Memory B cell (primary cell): ENCODE measurements at places on chromosomes 1 and 21.

- DNase-seq: no peak
Observed at GRCh38 chr1:180327089-180327488, 97.0 kb downstream of the LHX4 start.

DNA sequence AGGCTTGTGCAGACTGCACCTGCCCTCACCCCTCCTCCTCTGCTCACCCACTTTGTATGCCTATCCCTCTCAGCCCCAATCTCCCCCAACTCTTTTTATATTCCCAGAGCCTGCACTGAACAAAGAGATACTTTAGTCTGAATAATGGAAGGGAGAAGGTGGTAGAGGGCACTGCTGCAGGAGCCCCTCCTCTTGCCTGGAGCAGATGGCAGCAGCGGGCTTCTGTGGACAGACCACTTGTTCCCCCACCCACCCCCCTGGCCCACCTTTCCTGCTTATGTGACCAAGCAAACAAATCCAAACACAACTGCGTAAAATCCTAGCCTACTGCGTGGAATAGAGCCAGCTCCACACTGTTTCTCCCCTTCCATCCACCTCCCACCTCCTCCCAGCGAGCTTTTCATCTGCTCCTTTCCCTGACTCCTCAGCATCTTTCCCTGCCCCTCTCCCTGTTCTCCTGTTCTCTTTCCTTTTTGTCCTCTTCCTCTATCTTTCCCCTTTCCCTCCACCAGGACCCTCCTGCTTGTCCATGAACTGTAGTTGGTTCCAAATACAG, 27.5 kb downstream of the RGS8 start:
- DNase-seq: no peak

- no peak for DNase-seq
Observed at GRCh38 chr1:117058810-117059209, 1.3 kb upstream of the TTF2 start.

GRCh38 chr1:161007369-161007768, 13.6 kb downstream of the F11R start:
- no peak for DNase-seq

DNA sequence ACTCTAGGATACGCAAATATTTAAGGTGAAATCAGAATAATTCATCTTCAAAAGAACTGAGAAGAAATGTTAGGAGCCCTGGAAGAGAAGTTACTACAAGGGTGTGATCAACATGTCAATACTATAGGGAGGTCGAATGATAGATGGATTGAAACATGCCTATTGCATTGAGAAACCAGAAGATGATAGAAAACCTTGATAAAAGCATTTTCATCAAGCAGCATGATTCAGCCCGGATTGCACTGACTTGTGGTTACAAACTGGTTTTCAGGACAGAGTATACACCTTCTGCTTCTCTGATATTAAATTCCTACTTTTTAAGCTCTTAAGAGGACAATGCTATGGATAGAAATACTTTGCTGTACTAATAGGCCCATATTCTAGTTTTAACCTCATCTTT, 164.2 kb downstream of the FMN2 start:
- DNase-seq: no peak

DNA sequence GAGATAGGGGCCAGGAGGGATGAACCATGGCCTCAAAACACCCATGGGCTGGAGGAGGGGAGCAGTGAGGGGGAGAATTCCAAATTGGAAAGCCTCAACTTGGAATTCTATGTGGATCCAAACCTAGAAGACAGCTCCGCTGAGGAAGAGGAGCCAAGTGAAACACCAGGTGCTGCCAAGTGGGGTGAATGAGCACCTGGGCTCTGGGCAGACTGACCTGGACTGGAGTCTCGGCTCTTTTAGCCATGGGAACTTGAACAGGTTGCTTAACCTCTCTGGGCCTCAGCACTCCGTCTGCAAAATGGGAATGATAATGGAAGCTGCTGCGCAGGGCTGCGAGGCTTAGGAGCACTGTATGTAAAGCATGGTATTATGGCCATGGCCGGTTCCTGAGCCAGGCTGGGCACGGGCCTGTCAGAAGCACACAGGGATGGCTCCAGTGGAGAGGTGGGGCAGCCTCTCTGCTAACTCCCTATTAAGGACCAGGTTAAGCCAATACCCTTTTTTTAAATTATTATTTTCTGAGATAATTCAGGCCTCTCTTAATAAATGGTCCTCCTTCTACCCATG, 81.5 kb downstream of the SYT2 start:
- DNase-seq: no peak

DNA sequence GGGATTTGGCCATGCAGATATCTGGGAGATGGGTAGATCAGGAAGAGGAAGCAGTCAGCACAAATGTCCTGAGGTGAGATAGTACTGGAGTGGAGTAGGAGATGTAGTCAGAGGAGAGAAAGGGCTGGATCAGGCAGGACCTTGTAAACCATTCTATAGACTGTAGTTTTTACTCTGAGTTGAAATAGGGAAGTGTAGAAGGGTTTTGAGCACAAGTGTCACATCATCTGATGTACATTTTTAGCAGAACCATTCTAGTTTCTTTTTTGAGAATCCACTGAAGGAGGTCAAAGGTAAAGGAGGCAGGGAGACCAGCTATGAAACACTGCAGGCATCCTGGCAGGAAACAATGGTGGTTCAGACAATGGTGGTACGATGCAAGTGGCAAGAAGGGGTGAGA, 194.6 kb upstream of the RRP15 start:
- DNase-seq: no peak

GRCh38 chr1:227845147-227845458, 29.6 kb downstream of the PRSS38 start:
- DNase-seq: no peak

DNA sequence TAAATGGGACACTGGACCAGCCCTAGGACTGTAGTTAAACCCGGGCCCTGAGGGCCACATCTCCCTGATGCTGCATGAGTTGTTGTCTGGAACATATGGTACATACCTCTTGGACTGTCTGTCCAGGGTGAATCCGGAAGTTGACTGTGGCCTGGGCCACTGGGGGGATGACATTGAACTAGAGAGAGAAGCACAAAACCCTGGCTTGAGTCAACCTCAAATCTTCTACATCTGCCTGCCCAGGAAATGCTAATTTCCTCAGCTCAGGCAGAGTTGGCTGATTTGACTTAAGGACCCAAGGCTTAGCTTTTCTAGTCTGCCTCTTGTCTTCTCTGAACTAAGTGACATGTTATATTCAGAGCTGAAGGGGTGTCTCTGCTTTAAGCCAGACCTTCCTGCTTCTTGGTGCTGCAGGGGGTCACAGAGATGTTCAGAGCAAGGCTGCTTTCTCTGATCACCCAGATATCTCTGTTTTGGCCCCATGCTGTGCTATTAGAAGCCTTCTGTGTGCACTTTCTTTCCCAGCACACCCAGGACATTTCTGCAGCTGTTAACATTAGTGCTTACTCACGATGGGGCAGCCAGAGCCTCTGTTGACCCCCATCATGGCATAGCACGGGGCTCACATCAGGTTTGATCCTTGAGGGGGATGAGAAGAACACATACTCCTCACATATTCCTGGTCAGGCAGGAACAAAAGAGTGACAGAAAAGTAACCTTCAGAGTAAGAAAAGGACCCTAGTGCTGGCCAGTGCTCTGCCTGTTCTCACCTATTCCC, 9.6 kb downstream of the PM20D1 start:
- no peak for DNase-seq

GRCh38 chr1:34884961-34885360, 25.4 kb upstream of the SMIM12 start:
- DNase-seq: no peak

DNA sequence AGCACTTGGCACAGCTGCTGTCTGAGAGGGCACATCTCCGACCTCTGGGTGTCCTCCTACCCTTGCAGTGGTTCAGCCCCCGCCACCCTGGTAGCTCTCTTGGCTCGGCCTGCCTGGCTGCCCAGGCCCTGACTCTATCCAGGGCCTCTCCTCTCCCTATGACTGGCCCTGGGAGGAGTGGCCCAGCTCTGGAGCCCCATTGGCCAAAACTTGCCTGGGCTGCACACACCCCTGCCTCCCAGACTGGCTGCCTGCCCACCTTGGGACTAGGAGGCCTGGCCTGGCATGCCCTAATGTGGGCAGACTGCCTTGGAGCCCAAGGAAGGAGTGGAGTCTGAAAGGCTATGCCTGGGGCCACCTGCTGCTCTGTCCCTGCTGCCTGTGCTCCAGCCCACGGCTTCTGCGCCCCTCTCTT, 33.6 kb downstream of the ACOT11 start:
- no peak for DNase-seq

GRCh38 chr1:27561124-27561899, 42.6 kb downstream of the AHDC1 start:
- no peak for DNase-seq

DNA sequence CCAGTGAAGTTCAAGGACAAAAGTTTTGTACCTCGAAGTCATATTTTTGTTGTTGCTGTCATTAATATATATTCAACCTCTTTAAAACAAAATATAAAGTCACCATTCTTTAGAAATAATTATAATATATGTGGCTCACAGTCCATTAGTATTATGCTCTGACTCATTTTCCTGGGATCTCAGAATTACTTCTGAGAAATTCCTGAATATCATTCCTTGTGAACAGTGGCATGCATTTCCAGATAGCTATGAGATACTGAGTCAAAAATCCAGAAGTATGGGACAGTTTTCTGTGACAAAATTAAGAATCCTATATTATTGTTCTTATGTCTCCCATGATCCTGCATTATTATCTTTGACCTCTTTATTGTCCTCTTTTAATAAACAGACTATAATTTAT, 13.8 kb upstream of the RGS21 start:
- DNase-seq: no peak

DNA sequence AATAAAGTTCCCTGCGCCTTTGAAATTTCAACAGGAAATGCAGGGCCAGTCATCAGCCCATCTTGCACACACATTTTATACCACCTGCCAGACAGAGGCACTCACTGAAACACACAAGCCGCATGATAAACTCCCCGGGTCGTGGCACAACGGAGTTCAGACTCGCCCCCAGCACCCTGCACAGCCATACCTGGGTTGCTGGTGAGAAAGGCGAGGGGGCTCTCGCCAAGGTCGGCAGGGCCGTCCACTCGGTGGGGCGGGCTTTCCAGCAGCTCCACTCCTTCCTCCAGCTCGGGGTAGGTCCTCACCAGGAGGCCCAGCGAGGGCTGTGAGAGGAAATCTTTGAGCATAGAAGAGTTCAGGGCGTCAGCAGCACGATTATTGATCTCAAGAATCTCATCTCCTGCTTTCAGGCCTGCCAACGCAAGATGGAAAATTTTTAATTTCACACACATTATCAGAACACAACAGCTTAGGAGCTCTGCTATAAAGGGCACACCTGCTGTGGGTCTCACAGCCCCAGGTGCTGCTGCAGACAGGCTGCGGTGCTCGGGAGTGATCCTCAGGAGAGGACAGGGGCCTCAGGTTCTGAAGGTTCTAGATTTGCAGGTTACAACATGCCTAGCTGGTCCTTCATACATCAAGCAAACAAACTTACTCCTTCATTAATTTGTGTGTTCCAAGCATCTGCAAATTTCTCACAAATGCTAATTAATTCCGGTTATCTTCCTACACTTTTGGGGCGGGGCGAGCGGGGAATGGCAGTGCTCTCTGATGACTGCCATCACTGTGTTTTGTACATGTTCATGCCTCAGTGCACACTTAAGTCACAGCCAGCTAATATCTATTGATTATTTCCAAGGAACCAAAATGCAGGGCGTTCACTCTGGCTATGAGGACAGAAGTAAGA, 144.2 kb upstream of the KRTAP19-8 start:
- DNase-seq: no peak

DNA sequence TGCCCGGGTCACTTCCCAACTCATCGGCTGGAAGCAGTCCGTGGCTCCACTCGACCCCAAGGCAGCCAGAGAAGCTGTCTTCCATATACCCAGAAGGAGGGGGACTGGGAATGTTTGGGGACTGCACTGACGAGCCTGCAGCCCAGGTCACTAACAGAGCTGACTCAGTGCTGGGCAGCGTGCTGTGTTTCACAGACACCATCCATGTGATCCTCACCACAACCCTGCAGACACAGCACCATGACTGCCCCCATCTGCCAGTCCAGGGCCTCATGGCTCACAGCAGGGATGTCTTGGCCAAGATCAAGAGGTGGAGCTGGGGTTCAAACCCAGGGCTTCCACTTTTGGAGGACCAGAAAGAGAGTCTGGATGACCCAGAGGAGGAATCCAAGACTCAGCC, 67.9 kb downstream of the KLHDC7A start:
- no peak for DNase-seq

- peak; percentile 38 for DNase-seq
Observed at GRCh38 chr1:110337704-110338308, 1.4 kb upstream of the RBM15 start.

DNA sequence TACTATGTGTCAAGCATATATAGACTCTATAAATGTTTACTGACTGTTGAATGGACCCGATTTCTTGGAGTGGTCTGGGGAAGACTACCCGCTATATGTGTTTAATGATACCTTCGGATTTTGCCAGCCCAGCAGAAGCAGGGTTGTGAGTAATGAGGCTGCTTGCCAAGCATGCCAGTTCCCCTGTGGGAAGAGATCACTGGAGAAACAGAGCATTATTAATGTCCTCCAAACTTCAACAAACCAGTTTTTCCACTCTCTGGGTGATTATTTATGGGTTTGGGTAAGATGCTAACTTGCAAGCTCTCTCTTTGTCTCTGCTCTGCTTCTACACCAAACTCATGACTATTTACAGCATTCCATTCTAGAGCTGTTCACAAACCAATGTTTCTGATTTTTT, 25.1 kb upstream of the PHGDH start:
- DNase-seq: no peak

GRCh38 chr21:27060190-27060589, 93.3 kb upstream of the ADAMTS5 start:
- no peak for DNase-seq

DNA sequence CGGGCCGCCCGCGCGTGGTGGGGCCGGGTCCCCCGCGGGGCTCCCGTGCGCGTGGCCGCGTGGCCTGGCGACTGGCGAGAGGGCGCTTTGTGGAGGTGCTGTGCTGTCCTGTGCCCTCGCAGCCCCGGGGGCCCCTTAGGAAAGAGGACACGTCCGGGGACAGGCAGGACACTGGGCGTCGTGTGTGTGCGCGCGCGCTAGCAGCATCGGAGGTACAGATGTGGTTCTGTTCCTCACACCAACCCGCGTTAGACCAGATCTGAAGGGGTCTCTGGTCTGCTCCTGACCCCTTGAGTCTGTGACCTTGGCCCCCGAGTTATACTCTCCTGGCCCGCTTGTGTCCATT, 489 bp downstream of the ACTN2 start:
- DNase-seq: no peak

DNA sequence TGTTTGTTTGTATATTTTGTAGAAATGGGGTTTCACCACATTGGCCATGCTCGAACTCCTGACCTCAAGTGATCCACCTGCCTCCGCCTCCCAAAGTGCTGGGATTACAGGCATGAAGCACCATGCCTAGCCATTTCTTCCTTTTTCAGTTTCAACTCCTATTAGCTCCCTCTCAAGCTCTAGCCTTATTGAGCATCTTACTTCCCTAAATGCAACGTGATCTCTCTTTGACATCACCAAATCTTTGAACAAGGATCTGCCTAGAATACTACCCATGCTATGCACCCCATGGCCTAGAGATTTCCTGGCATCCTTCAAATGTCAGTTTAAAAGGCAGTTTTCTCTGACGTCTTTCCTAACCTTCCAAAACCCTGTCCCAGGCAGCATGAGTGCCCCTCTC, 91.1 kb upstream of the NR5A2 start:
- no peak for DNase-seq

GRCh38 chr1:183310753-183311479, 107.3 kb downstream of the NMNAT2 start:
- DNase-seq: no peak
